ENCODE measurements at places on chromosomes 11 and 22.

DNA sequence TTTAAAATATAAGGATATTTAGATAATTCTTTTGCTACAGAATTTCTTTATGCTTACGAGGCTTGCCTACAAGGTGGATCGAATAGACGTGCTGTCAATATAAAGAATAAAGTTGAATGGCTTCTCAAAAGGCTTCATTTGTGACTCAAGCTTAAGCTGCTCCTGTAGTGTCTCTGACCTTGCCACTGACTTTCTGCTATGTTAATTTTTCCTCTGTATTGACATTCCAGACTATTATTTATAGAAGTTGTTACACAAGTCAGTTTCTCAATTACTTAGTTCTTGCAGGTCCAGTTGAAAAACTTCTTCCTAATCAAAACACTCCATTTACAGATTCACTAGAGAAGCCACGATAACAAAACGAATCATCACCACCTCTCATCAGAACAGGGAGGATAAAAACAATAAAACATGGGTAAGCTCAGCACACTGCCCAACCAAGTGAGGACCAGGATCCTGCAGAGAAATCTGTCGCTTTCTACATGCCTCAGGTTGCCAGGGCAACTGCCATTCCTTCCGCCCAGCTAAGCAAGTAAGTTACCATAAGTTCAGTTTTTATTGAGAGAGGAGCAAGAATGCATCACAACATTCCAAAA lies 39.0 kb upstream of the CHKA start:
- no peak for DNase-seq

DNA sequence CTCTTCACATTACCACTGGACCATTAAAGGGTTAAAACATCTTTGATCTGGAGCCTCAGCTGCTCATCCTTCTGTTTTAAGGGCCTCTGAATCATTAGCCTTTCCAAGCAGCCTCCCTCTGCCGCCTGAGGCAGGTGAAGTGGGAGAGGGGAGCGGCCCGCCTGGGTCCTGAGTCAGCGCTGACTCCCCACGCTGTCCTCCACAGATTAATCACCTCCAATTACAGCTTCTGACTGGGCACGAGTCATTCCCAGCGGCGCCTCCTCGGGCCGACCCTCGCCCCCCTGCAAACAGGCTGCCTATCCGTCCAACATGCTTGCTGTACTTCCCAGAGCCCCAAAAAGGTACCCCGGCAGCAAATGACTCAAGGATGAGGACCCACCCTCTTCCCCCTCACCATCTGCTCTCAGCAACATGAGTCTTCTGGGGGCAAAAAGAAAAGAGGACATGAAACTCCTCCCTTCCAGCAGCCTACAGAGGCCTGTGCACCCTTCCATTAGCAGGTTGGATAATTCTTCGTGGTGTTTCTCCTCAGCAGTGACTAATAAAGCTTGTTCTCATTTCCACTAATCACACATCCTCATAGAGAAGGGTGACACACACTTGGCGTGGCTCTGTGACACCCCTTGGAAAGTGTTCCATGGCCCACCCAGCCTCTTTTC lies 44.3 kb upstream of the JAM3 start:
- DNase-seq = no peak

DNA sequence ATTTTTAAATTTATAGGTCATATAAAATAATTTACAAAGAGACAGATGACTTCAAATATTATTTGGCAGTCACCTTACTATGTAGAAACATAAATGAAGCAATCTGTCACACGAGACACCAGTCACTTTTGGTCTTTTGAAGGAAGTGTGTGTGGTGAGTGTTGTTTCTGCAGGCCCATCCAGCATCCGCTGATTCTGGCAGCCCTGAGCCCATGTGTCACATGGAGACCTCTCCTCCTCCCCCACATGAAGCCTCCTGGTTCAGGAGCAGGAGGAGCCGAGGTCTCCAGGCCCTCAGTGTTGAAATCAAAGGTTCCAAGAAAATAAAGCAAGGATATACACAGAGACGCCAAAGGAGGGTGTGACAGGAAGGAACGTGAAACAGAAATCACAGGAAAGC lies 60.1 kb downstream of the ARFGAP3 start:
- DNase-seq = no peak

DNA sequence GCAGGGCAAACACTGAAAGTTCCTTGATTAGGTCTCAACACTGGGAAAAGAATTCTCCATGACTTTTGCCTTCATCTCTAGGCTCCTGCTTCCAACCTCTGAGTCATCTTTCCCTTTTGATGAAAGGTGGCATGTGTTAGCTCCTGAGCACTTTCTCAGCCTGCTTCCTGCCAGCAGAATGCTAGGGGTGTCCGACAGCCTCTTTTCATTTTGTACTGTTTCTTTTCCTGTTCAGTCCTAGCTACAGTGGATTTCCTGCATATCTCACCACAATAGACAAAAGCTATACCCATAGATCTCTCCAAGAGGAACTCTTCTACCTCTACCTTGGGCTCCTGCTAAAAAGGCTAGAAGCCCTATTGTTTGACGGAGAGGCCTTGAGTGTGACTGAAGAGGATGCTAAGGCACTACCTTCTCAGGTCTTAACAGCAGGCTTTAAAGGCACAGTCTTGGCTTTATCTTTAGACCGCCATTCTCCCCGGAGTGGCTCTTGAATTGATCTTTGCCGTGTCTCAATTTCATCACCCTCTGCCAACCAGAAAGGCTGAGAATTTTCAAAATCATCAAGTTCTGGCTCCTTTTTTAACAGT lies 145.5 kb downstream of the RBFOX2 start:
- DNase-seq = no peak

- DNase-seq = no peak
Measured at GRCh38 chr11:70511345-70511744, 113.0 kb downstream of the CTTN start.

DNA sequence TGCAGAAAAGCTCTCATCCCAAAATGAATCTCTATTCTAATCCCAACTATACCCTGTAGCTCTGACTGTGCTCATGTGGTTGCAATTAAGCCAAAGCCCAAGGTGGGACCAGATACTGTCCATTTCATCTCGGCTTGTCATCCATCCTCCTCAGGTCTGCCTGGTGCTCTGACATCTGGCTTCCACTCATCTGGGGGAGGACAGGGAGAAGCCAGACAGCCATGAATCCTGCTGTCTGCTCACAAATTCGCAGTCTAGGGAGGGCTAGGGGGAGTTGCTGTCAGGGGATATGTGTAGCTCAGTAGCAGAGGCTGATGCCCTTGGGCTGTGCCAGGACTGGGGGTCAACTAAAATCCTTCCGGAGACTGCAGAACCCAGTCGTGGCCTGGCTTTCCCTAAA lies 167.1 kb downstream of the ETS1 start:
- no peak for DNase-seq

DNA sequence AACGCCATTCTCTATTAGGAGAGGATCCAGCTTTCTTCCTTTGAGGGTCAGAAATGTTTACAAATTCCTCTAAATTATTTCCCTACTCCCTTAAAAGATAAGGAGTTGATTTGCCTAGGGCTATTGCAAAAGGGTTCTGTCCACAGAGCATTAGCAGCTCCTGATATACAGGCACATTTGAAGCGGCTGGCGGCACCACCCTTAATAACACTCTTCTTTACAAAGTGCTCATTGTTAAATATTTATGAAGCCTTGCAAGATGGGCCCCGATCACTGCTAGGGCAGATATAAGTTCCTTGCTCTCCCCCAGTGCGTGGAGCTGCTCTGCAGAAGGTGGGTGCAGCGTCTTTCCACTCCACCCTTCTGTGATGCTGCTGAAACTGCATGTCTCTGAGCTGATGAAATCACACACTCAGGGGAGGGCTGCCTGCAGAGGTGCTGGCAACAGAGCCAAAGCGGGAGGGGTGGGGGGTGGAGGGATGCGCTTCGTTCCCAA lies 116.7 kb upstream of the NTM start:
- DNase-seq = no peak

DNA sequence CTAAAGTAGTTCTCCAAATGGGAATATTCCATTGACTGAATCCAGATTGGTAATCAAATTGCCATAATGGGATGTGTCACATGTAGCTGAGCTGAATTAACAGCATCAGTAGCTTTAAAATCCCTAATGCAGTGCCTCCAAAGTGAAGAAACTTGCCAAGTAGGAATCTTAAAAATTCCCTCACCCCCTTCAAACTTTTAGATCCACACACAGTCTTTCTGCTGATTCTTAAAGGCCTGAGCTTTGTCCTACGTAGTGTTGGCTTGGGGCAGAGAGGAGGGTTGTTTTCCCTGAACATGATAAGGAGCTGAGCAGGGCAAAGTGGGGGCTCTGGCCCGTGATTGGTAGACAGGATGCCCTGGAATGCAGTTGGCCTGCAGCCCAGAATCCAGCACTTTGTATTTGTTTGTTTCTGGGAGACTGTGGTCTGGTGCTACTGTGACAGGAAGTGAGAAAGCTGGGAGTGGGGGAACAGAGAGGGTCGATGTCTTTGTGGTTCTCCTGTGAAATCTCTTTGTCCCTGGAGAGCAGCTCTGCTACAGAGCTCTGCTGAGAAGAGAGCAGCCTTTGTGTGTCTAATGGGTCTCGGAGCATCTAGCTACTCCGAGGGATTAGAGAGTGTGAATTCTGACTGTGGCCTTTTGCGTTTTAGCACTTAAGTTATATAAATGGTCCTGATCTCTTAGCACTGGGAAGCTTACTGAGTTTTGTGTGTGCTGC lies 16.9 kb downstream of the CTNND1 start:
- peak; percentile 86 for DNase-seq

- no peak for DNase-seq
Measured at GRCh38 chr11:125083312-125084056, 20.4 kb downstream of the SLC37A2 start.
